T-helper 2 cell treated with Interferon-gamma antibody and Interleukin-4, amounts not matched to agents 5 μg/mL and 100 μg/mL, for 36 hours (primary cell): ENCODE measurements at places on chromosomes 16 and 17.
A peak's percentile ranks its signal among the peaks of the same experiment; 100 is the strongest.

DNA sequence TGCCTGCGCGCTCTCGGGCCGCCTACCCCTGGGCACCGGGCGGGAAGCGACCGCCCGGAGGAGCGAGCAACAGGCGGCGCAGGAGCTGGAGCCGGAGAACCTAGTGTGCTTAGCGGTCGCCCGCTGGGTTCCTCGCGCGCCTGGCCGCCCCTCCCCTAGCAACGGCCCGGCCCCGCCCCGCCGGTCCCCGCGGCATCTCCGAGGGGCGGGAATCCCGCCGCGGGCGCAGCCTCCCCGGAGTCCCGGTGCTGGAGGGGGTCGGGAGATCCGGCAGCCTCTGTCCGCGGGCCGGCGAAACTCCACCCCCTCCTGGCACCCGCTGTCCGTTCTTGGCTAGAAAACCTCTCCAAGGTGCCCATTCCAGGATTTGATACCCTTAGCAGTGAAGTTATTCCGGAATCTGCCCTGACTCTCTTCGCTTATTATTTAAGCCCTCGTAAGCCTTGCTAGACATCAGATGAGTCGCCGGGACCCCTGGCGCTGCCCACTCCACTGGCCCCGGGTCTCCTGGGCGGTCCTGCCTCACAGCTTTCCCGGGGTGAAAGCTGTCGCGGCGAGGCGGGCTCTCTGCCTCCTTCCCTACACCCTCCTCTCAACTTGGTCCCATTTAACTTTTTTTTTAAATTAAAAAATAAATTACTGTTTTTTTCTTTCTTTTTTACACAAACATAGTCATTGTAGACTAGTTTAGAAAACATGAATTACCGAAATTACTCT is at the start of gene RPRML:
Gene RPRML (minus strand): TSS at position 107 of the 717 bp plus-strand sequence. CDS start 246 bp downstream, outside the sequence.
- DNase-seq: peak; percentile 29

GRCh38 chr17:17376362-17376761 is 73.2 kb downstream of the NT5M start:
- DNase-seq: no peak

- no peak for DNase-seq
These were observed 5.4 kb downstream of the TPSD1 start for GRCh38 chr16:1261131-1261892.

DNA sequence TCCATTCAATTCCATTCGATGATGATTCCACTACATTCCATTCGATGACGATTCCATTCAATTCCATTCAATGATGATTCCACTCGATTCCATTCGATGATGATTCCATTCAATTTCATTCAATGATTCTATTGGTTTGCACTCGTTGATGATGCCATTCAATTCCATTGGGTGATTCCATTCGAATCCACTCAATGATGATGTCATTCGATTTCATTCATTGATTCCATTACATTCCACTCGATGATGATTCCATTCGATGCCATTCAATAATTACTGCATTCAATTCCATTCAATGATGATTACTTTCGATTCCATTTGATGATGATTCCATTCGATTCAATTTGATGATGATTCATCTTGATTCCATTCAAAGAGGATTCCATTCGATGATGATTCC is 1299.4 kb downstream of the TP53TG3F start:
- no peak for DNase-seq

DNA sequence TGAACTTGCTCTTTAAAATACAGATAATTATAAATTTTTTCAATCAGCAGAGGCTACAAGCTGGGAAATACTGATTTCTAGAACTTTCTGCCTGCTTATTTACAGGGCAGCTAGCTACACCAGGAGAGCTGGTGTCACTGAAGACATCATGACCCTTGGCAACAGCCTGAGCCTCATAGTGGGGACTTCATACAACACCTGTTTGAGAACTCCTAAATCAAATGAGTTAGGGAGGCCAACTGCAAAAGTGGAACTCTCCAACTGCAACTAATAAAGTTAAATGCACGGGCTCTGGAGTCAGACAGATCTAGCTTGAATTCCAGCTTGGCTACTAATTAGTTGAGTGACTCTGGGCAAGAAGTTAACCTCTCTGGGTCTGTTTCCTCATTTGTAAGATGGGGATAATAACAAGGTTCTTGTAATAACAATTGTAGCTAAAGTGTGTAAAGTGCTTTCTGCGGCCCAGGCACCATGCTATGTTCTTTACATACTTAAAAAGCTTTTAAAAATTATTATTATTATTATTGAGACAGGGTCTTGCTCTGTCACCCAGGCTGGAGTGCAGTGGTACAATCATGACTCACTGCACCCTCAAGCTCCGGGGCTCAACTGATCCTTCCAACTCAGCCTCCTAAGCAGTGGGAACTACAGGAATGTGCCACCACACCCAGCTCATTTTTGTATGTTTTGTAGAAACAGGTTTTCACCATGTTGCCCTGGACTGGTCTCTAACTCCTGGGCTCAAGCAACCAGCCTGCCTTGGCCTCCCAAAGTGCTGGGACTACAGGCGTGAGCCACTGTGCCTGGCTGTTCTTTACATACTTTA is 33.4 kb downstream of the VAC14 start:
- DNase-seq: no peak
